ENCODE measurements at places on chromosomes 4 and X.

- DNase-seq, result no peak
These were observed 644.2 kb downstream of the ZNF674 start for GRCh38 chrX:45900766-45901615.

GRCh38 chr4:169340834-169341233, 70.1 kb upstream of the SH3RF1 start:
- no peak for DNase-seq

GRCh38 chr4:75655562-75655961, 17.6 kb downstream of the G3BP2 start:
- no peak for DNase-seq

DNA sequence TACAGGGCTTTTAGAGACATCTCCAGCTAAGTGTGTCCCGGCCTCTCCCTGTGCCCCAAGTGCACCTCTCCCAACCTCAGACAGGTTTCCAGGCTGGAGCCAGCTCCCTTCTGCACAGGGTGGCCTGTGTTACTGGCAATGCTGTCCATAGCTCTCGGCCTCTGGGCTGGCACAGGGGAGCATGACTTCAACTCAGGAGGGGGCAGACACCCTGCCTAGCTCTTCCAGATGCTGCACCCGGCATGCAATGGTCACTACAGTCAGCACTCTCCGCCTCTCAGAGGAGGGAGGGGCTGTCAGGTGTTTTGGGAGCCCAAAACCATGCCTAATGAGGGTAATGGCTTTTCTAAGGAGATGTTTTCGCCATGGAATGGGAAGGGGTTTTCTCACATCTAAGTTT, 2.4 kb upstream of the IRAK1 start:
- no peak for DNase-seq

DNA sequence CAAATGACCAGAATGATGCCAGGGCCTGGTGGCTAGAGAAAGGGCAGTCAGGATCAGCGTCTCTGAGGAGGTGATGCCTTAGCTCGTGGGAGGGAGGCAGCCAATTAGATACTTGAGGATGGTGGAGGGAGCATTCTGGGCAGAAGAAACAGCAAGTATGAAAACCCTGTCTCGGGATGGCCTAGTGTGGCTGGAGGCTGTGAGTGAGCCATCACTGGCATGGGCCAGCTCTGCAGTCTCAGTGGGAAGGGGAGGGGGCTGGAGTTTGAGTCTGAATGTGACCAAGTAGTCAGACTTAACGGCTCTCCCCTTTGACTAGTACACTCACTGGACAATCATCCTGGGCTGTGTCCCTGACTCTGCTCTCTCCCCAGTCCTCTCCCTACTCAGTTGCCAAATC, 7.1 kb downstream of the CNGA2 start:
- DNase-seq, result no peak

GRCh38 chrX:41906515-41907187, 16.7 kb downstream of the CASK start:
- no peak for DNase-seq

DNA sequence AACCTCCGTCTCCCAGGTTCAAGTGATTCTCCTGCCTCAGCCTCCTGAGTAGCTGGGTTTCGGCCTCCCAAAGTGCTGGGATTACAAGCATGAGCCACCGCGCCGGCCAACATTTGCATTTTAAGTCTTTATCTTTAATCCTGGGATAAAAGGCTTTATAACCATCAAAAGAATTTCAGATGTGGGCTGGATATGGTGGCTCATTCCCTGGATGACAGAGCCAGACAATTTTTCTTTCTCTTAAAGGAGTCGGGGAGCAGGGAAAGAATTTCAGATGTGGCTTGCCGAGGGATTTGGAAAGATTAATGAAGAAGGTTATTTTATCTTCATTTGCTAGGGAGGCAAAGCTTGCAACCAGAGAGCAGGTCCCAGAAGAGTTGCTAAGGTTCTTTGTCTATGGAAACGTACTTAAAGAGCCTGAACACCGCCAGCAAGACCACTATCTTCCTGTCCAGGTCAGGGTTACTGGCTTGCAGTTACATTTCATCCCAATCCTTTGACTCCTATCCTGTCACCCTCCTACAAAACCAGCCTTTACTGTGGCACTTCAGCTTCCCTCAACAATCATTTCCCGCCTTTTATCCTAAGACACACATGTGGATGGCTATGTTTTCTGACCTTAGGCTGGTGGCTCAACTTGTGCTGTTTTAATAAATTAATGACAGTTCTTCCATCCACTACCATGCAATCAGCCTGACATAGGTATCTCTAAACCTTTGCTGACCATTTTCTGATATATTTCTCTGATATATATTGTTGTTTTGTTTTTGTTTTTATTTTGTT, 3.9 kb upstream of the KLHL8 start:
- no peak for DNase-seq

GRCh38 chrX:14964500-14964899, 91.3 kb downstream of the MOSPD2 start:
- DNase-seq, result no peak

GRCh38 chr4:44629280-44629866, 22.1 kb downstream of the YIPF7 start:
- peak; percentile 22 for DNase-seq

DNA sequence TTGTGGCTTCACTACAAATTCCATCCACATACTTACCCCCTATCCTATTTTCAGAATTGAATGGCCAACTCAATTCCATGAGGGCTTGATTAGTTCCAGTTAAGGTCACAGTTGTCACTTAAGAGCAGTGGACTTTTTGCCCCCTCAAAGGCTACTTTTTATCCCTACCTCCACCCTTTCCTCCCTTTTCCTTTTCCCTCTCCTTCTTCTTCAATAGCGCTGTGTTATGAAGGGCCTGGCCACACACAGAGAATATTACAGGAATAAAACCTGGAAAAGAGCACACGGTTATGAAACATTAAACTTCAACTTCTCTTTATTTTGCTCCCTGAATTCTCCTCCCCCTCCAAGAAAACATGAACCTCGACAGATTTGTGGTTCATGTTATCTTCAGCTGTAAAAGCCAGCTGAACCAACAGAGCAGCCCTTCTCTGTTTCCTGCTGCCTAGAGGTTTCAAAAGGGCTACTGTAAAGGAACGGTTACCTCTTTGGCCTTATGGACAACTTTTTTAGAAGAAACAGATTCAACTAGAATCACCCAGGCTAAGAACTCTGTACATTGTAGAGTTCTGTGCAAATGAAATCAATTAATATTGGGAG, 87.0 kb upstream of the RPL34 start:
- DNase-seq, result no peak

DNA sequence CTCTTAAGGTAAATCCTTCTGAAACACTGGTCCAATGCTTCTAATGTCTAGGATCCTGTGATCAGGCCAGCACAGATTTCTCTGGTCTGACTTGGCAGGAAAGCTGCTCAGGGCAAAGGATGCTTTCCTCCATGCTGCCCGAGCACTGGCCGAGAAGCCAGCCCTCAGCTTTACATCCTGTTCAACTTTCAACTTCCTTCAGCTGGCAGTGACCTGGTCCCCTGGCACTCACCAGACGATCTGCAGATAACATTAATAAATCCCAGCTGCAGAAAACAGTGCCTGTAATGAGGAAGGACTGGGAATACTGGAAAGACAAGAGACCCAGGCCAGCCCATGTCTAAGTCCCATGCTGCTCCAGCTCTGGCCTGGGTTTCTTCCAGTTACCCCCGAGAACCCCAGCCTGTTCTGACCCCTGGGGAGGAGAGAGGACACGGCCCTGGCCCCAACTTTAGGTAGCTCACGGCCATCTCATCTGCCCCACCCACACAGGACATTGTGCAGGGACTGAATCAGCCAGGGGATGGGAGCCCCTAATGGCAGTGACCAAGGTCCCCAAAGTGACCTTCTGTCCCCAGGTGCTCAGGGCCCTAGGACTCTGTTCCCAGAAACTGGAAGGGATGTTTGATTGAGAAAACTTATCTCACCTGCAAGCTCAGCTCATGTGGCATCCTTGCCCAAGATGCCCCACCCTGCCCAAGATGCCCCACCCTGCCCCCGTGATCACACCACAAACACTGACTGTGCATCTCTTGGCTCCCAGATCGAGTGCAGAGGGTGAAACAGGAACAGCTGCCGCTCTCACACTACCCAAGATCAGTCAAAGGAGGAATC, 28.0 kb downstream of the JAKMIP1 start:
- DNase-seq, result no peak

- DNase-seq, result no peak
These were observed 16.2 kb downstream of the GPAT3 start for GRCh38 chr4:83552083-83552482.

- DNase-seq, result no peak
These were observed 82.4 kb upstream of the TMEM150C start for GRCh38 chr4:82643994-82644733.

GRCh38 chr4:158837527-158838141, 68.8 kb downstream of the FNIP2 start:
- DNase-seq, result no peak

GRCh38 chr4:7780751-7781348, 158.8 kb downstream of the AFAP1 start:
- no peak for DNase-seq

GRCh38 chr4:18366892-18367291, 345.3 kb upstream of the LCORL start:
- no peak for DNase-seq

DNA sequence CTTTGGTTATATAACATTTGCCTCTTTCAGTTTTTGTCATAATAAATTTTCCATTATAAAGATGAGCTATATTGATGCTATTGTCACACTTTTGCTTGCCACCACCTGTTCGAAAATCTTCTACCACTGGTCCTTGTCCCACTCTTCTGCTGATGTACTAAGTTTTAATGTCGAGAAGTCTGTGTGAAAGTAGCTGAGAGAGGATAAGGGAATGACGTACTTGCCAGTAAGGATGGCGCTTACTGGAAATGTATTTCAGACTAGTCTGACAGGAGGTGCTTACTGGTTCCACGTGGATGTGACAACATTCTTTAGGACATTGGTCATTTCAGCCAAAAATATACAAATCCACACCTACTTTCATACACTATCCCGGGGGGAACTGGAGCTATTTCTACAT, 132.7 kb upstream of the NR3C2 start:
- DNase-seq, result no peak

- no peak for DNase-seq
These were observed 64.8 kb upstream of the RBPJ start for GRCh38 chr4:26255989-26256388.

GRCh38 chr4:4560642-4561041, 18.8 kb upstream of the STX18 start:
- DNase-seq, result no peak

- no peak for DNase-seq
These were observed 384.4 kb upstream of the PABPC4L start for GRCh38 chr4:134585972-134586371.

DNA sequence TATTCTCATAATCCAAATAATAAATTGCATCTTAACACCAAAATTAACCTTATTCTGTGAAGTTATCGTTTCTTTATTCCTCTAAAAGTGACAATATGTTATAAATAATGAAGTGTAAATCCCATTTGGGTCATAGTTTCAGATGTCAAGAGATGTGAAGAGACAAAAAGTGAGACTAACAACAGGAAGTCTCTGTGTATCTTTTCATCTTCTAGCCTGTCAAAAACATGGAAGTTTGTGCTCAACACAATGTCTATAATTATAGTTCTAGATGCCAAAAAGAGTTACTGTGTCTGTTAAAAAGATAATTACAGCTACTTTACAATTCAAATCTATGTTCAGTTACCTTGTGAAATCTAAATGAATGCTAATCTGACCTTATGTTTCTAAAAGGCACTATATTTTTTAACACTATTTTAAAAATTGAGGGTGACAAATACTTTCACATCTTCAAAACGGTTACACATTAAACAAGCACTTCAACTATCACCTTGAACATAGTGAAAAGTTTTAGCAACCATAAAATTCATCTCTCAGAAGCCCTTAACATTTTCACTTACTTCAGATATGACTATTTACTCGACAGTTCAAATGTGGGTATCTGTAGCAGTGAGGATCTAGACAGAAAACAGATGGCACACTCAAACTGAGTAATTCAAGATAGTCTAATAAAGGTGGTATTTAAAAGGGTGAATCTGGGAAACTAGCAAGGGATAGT, 509.8 kb downstream of the ARAP2 start:
- no peak for DNase-seq

GRCh38 chr4:13986548-13986947, 359.0 kb upstream of the BOD1L1 start:
- DNase-seq, result no peak

DNA sequence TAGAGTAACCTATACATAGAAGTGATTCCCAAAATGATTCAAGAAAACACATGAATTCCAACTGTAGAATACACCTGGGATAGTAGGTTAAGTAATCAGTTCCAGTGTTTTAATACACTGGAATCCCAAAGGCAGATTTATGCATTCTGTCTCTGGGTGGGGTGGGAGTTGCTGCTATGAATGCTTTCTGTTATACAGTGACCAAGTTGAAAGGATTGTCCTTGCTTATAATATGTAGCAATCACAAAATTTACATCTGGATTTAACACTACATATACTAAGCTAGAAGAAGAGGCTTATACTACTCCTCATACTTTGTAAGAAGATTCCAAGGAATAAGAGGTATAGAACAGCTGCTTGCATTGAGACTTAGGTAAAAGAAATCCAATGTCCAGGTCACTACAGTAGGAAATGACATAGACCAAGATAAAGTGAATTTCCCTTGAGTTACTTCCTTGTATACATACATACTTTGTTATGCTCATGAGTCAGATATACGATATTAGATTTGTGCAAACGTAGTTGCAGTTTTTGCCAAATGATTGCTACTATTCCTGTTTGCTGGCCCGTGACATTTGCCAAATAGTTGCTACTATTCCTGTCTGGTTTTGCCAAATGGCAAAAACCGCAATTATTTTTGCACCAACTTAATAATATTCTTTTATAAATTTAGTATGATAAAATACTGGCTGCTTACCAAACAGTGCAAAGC, 210.5 kb upstream of the DIAPH2 start:
- no peak for DNase-seq

DNA sequence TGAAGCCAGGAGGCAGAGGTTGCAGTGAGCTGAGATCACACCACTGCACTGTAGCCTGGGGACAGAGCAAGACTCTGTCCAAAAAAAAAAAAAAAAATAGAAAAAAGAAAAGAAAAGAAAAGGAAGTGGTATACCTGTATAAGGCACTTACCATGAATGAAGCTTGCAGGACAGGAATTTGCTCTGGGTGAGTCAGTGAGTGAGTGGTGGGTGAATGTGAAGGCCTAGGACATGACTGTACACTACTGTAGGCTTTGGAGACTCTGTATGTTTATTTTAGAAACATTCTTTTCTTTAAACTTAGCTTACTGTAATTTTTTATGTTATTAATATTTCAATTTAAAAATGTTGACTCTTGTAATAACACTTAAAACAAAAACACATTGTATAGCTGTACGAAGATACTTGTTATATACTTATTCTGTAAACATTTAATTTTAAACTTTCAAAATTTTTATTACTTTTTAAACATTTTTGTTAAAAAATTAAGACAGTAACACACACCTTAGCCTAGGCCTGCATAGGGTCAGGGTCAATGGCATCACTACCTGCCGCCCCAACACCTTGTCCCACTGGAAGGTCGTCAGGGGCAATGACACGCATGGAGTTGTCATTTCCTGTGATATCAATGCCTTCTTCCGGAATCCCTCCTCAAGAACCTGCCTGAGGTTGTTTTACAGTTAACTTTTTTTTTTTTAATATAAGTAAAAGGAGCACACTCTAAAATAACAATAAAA, 78.7 kb downstream of the CLNK start:
- DNase-seq, result no peak

- no peak for DNase-seq
These were observed 39.7 kb downstream of the CLDN2 start for GRCh38 chrX:106959901-106960300.

- no peak for DNase-seq
These were observed 23.9 kb downstream of the HMX1 start for GRCh38 chr4:8847764-8848163.

GRCh38 chrX:136880003-136880451, 498 bp downstream of the RBMX start:
- no peak for DNase-seq

GRCh38 chr4:46947541-46947940, 38.5 kb upstream of the COX7B2 start:
- no peak for DNase-seq

Data from cerebellar nuclear complex (tissue), 1 donor.